ENCODE measurements at places on chromosomes 6 and 20.
A peak's percentile ranks its signal among the peaks of the same experiment; 100 is the strongest.

DNA sequence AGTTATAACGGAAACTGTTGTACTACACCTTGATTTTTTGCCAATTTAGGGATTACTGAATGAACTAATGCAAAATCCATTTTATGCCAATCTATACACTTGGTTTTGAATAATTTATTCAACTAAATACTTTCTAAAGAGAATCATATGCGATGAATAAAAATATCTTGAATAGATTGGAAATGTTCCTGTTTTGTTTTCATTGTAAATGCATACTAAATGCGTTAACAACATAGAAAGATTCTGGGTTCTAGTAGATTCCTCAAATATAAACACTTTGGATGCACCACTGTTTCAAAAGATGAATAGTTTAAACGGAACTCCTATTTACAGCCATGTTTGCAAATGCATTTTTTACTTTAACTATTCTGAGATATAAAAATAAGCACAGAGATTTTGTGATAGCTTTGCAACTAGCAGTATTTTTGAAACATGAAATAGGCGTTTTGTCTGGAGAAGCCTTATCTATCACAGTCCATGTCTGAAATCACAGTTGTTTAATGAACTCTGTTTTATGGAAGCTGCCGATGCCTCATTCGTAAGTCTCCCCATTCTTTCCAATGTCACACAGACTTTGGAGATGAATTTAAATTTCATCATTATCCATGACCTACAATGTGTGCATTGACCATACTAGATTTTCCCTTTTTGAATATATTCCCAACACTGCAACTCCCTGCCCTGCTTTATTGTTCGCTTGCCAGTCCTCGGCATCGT, 277.7 kb upstream of the QKI start:
- no peak for DNase-seq

GRCh38 chr6:134111062-134111677, 58.7 kb upstream of the SLC2A12 start:
- DNase-seq, result peak; percentile 61

DNA sequence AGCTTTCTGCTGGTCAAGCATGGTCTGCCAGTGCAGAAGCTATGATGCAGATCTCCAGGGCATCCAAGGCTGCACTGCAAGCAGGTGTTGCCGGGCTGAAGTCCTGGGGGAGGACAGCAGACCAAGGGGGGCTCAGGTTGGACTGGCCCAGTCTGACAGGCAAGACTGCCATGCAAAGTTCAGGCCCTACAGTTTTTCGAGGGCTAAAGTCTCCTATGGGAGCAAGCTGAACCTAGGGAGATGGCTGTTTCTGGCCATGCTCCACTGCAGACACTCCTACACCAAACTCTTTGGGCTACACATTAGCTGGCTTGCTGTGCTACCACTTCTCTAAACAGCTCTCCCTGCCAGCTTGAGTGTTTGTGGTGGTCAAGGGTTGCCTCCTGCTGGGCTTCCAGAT, 130.0 kb upstream of the SYNCRIP start:
- no peak for DNase-seq

GRCh38 chr20:58905236-58905635, 52.7 kb downstream of the GNAS start:
- DNase-seq, result no peak

- DNase-seq, result no peak
Measured at GRCh38 chr6:139186242-139186641, 51.4 kb downstream of the HECA start.

GRCh38 chr20:20956513-20956931, 149.6 kb downstream of the LINC00237 start:
- no peak for DNase-seq

DNA sequence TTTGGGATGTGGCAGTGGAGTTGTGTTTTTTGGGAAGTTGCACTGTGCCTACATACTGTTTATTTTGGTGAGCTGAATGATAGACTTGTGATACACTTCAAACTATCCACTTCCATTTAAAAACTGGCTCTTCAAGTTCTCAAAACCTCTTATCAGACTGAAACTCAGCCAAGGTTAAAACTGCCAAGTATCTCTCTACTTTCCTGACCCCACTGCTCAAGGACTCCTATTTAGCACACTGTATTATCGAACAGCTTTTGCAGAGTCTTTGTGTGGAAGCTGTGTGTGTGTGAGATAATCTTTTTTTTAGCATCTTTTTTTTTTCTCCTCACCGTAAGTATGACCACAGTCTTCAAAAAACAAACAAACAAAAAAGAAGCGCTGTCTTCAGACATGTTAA, 21.1 kb downstream of the STX11 start:
- no peak for DNase-seq

DNA sequence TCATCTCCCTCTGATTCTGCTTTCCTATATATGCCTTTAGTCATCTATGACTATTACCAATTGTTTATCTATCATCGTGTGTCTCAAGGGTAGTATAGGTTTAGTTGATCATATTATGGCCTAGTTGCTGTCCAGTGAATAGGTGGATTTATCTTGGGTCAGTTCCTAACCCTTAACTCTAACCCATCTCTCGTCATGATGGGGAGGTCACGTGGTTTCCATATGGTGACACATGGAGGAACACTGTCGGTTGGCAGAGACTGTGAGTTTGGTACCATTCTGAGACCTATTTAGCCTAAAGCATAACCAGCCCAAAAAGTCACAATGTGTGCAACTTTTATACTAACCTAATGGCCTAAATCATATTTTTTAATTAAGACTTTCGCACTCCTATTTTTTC, 103.5 kb downstream of the SAMD5 start:
- DNase-seq, result no peak

DNA sequence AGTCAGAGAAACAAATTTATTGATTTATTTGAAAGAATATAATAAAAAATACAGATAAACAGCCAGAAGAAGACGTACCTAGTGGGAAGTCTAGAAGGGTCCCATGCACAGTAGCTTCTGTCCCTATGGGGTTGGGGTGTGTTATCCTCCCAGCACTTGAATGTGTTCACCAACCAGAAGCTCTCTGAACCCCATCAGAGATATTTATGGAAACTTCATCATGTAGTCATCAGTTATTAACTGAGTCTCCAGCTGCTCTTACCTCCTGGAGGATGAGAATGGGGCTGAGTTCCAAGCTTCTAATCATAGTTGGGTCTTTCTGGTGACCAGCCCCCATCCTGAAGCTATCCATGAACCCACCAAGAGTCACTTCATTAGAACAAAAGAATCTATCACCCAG, 15.4 kb upstream of the USP45 start:
- DNase-seq, result no peak

GRCh38 chr6:70846207-70846835, 110.5 kb downstream of the B3GAT2 start:
- DNase-seq, result no peak

DNA sequence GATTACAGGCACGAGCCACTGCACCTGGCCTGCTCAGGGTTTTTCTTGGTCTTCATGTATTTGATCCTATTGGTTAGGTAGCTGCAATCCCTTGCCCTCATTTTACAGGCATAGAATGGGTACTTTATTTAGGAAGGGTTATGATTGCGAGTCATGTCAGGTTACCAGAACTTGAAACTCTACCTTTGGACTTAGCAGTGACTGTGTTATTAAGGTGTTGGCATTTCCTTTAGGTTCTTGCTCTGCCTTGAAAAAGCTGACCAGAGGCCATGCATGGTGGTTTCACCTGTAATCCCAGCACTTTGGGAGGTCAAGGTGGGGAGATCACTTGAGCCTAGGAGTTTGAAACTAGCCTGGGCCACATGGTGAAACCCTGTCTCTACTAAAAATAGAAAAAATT, 24.5 kb downstream of the JARID2 start:
- no peak for DNase-seq

- DNase-seq, result no peak
Measured at GRCh38 chr20:54131675-54132611, 41.8 kb downstream of the CYP24A1 start.

- no peak for DNase-seq
Measured at GRCh38 chr6:20338156-20338555, 63.5 kb upstream of the E2F3 start.
